ENCODE measurements at places on chromosomes 12 and 14.
A peak's percentile ranks its signal among the peaks of the same experiment; 100 is the strongest.

- DNase-seq: no peak
These were observed 8.1 kb downstream of the LGR5 start for GRCh38 chr12:71447691-71448132.

- DNase-seq: no peak
These were observed 668 bp downstream of the RAPGEF3 start for GRCh38 chr12:47757840-47758583.

DNA sequence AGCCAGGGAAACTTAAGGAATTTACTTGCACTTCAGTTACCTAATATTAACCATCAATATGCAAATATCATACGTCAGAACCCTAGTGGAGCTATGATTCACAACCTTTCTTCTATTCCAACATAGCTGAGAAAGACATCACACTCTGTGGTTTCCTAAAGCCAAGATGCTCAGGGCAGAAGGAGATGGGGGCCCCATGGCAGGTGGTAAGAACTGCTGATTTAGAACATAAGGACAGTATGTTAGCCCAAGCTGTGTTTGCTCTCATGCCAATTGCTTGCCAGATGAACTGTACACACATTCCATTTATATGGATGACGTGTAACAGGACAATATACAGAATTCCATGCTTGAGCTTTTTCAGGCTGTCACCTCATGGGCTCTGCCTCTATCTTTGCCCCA is 34.6 kb downstream of the HECTD4 start:
- no peak for DNase-seq

DNA sequence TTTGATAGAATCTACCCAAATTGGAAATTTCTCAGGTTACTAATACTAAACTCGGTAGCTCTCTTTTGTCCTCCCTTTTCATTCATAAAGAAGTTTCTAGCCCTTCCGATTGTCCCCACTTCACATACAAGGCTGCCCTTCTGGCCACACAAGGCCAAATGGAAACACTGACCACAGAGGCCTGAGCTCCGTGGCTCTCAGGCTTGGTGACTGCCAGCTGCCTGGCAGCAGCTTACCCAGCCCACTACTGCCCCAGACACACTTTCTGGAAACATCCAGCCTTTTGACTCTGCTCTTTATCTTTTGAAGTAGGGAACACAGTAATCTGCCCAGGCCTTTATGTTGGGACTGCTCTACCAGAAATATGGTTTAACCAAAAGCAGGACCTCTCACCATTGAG is 167.2 kb downstream of the GCH1 start:
- DNase-seq: no peak

DNA sequence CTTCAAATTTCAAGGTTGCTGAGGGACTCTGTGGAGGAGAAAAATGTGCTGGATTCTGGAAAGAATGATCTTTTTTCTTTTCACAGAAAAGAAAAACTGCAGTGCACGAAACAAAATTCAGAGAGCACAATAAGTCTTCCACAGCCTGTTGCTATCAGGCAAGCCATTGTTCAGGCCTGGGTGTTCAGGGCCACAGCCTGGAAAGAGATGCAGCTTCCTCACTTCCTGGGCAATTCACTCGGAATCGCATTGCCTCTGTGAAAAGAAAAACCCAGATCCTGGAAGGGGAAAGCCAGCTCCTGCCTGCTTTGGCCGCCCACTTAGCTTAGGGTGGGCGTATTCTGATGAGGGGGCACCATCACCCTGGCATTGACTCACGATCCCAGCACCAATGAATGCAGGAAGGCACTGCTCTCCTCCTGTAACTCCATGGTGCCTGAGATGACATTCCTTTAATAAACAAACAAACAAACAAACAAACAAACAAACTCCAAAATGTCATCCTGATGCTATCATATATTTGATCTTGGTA is 863.9 kb downstream of the BCL11B start:
- no peak for DNase-seq

GRCh38 chr14:59832653-59833294 is 37.8 kb downstream of the RTN1 start:
- no peak for DNase-seq

DNA sequence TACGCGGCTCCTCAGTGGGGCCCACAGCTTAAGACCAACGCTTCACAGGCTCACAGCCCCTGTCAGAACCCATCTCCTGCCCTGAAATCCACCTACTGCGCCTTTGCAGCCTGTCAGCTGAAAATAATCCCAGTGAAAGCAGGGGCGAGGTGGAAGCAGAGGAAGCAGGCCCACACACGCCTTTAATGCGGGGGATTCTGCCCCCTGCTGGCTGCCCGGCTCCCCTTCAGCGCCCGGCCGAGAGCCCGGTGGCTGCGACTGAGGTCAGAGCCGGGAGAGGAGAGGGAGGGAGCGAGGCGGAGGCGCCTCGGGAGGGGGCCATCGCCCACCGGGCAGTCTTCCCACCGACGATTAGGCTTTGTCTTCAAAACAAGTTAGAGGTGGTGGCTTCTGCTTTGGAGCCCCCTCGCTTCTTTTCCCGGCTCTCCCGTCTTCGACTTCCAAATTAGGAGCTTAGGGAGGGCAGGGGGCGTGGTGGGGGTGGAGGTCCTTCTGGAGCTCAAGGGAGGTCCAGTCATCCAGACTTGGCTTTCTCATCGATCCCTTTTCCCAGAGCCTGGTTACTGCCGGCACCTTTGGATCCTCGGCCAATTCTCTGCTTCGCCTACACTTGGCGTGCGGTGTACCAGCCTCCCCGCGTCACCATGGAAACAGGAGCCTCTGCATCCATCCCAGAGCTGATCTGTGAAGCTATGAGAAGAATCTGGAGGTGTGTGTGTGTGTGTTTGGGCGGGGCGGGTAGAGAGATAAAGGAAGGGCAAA is 25.2 kb upstream of the RND1 start:
- DNase-seq: peak; percentile 65

DNA sequence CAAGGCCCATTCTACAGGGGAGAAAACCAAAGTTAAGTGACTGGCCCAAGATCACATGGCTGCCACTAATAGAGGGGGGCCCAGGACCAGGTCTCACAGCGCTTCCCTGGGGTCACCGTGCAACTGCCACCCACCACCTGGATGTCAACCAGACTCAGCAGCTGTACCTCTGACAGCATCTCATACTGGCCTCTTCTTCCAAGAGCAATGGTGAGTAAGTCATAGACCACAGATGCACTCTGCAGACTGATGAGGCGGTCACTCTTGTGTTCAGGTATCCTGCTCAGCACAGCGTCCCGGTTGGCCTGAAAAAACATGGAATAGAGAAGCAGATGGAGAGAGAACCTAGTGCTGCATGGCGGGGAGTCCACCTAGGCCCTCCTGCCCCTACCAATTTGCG is 139.9 kb downstream of the TTC7B start:
- DNase-seq: no peak

DNA sequence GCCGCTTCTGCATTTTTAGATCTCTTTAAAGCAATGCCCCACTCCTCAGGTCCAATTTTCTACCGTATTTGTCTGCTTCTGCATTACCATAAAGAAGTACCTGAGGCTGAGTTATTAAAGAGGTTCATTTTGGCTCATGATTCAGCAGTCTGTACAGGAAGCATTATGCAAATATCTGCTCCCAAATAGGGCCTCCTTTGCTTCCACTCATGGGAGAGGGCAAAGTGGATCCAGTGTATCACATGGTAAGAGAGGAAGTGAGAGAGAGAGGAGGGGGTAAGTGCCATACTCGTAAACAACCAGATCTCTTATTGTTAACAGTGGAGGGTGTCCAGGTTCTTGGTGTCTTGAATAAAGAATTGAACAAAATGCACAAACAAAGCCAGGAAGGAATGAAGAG is 316.1 kb upstream of the SEL1L start:
- no peak for DNase-seq

DNA sequence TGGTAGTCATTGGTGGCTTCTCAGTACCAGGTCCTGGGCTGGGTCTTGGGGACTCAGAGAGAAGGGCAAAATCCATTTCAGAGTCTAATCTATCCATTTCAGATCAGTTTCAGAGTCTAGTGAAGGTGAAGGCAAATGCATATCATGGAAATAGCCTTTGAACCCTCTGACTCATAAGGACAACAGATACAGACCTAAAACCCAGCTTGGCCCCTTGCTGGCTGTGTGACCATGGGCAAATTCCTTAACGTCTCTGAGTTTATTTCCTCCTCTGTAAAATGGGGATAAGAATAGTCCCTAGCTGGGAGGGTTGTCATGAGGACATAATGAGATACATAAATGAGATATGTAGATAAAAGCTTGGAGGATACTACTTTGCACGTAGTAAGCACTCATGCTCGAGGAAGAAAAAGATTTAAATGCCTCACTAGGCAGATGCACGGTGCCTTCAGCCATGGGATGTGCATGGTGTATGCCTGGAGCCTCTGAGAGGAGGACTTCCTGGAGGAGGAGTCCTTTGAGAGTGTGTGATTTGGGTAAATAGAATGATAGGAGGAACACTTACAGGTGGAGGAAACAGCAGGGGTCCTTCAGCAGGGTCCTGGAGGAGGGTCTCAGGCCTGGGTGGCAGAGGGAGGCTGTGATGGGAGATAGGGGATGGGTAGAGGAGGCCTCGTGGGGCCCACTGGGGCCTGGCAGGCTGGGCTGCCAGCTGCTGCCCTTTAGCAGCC is 8.0 kb downstream of the DTX1 start:
- DNase-seq: no peak

DNA sequence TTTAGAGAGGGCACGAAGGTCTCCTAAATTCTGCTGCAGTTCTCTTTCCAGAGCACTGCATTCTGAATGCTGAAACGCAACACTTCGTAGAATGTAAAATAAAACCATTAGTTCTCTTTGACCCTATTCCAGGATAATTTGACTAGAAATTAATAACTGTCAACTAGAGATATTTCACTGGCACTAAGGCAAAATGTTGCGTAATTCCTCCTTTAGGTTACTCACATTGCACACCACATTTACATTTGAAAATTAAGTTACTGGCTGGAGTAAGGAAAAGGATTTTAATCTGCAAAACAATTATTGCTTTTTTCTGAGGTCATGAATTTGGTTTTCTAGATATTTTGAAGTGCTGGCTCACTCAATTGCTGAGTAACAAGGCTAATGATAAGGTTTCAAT is 58.0 kb upstream of the TRHDE start:
- DNase-seq: no peak

- no peak for DNase-seq
These were observed 198.8 kb downstream of the KITLG start for GRCh38 chr12:88381466-88381865.

- DNase-seq: no peak
These were observed 538 bp upstream of the TIGAR start for GRCh38 chr12:4320497-4320852.

GRCh38 chr12:130764073-130764472 is 48.0 kb upstream of the RIMBP2 start:
- DNase-seq: no peak

- DNase-seq: no peak
These were observed 29.0 kb upstream of the AKAP6 start for GRCh38 chr14:32300136-32300535.

DNA sequence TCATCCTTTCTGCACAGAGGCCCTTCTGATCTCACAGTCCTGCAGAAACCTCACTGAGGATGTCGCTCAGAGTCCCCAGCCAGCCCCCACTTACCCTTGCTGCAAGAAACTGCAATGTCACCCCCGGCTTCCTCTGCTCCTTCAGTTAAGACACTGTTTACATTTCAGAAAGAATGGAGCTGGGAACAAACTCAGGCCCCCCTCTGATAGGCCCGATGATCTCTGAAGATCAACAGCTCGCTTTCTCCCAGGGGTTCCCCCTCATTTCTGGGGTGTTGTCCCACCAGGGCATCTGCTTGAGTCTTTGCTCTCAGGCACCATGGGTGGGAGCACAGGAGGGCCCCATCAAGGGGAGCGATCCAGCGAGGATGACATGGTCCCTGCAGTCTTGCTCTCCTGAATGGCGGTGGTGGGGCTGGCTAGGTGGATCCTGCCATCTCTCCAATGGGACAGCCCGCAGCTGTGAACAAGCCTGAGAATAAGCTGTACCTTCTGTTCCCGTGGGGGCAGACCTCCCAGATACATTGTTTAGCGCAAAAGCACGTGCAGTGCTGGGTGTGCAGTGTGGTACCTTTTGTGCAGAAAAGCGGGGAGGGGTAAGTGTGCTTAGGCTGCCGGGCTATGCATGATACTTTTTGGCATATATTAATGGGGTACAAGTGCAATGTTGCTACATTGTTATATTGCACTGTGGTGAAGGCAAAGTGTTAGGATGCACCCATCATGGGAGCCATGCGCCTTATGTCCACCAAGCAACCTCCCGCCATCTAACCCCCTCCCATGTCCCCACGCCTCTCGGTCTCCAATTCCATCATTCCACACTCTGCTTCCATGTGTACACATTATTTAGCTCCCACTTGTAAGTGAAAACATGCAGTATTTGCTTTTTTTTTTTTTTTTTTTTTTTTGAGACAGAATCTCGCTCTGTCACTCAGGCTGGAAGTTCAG is 6.7 kb upstream of the NCOR2 start:
- no peak for DNase-seq

DNA sequence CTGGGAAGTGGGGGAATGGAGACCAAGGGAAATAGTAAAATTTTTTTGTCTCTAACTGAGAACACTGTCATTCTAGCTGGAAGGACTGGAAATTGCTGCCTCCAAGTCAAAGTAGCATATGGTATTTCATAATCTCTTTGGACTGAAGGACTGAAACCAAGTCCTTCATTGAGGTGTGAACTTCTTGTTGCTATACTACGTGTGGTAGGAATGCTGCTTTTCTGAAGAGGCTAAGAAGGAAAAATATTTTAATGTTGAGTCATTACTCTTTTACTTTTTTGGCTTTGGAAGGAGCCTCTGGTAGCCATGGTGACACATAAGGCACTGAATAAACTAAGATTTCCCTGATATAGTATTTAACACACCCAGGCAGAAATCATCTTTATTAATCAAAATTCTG is 465.4 kb downstream of the NPAS3 start:
- no peak for DNase-seq

DNA sequence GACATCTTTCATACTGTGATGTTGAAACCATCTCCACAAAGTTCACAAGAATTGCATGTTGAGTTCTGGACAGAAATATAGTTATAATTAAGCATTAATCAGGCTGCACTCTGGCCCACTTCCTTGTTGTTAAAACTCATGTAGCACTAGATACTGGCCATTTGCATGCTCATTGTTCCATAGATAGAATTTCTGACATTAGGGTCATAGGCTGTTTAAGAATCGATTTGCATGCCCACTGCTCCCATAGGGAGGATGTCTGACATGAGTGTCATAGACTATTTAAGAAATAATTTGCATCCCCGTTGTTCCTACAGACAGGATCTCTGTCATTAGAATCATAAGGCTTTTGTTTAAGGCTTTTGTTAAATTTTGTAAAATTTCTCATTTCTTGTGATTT is 50.2 kb downstream of the MYF5 start:
- DNase-seq: no peak

- peak; percentile 72 for DNase-seq
These were observed 8.8 kb upstream of the SH2B3 start for GRCh38 chr12:111396726-111397445.

GRCh38 chr12:52884526-52885293 is 20.2 kb downstream of the KRT8 start:
- DNase-seq: peak; percentile 78

DNA sequence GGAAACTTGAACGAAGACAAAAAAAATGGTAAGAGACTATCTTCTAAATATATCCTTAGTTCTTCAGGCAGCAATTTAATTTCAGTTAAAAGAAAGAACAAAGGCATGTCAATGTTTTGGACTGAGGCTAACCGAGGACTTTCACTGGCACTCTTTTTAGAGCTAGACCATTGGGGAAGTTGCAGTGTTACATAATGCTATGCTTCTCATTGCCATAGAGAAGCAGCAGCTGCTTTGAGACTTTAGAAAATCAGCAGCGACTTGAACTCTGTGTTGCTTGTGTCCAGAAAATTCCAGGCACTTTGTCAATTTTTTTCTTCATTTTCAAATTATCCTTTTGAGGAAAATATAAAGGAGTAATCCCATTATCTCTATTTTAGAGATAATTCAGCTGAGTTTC is 964.2 kb downstream of the NRXN3 start:
- DNase-seq: no peak
